Activated CD4-positive, CD25-positive, alpha-beta regulatory T cell (primary cell): ENCODE measurements at places on chromosomes 3 and 15.

DNA sequence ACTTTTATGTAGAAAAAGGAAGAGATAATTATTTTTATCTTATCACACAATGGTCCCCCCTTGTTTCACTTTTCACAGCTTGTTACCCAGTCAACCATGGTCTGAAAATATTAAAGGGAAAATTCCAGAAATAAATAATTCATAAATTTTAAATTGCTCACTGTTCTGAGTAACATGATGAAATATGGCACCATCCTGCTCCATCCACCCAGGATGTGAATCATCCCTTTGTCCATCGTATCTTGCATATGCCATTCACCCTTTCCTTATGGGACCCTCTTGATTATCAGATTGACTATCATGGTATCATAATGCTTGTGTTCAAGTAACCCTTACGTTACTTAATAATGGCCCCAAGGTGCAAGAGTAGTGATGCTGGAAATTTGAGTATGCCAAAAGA is 43.7 kb downstream of the ANKRD28 start:
- DNase-seq = no peak

- DNase-seq = no peak
Measured at GRCh38 chr3:194124193-194124592, 11.8 kb upstream of the HES1 start.

DNA sequence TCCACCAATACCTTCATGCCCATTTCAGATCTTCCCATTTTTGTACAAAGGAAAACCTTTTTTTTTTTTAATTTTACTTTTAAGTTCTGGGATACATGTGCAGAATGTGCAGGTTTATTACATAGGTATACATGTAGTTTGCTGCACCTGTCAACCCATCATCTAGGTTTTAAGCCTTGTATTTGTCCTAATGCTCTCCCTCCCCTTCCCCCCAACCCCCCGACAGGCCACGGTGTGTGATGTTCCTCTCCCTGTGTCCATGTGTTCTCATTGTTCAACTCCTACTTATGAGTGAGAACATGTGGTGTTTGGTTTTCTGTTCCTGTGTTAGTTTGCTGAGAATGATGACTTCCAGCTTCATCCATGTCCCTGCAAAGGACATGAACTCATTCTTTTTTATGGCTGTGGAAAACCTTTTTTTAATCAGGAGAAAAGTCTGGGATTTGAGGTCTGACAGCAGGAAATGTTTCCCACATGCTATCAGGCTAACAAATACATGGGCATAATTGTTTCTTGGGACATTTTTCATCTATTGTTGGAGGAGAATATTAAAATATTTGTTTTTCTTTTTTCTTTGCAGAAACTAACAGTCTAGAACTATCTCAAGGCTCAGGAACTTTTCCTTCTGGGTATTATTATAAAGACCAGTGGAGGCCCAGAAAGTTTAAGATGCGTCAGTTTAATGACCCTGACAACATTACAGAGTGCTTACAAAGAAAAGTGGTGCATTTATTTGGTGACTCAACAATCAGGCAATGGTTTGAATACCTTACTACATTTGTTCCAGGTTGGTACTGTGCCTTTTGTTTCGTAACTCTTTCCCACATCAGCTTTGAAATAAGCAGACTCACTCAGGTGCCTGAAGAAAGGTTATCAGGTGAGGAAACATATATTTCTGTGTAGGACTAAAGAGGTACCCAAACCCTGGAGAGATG is 32.8 kb upstream of the NFKBIZ start:
- no peak for DNase-seq

DNA sequence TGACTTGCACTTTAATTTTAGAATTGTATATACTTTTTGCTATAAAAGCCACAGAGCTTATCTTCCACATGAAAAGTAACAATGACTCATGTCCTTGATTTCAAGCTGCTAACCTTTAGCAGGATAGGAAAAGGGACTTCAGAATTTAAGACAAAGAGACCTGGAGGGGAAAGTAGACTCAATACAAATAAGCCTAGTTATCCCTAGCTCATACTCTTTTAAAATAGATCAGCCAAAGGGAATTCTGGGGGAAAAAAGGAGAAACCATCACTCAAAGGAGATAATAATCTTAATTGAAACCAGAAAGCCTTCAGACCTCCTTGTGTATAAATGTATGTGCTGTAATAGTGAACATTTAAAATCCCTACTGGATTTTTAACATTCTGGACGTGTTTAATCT is 930.3 kb downstream of the NTRK3 start:
- DNase-seq = no peak

DNA sequence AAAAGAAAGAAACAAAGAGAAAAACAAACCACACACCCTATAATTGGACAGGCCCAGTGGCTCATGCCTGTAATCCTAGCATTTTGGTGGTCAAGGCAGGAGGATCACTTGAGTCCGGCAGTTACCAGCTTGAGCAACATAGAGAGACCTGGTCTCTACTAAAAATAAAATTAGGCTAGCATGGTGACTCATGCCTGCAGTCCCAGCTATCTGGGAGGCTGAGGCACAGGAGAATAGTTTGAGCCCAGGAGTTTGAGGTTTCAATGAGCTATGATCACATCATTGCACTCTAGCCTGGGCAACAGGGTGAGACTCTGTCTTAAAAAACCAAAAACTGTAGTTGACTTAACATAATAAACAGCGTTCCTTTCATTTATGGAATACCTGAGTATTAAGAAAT is 72.3 kb upstream of the ST3GAL6 start:
- DNase-seq = no peak

GRCh38 chr15:96344706-96345559 is 14.4 kb downstream of the NR2F2 start:
- DNase-seq = no peak

GRCh38 chr3:184485241-184485640 is 76.3 kb upstream of the EPHB3 start:
- no peak for DNase-seq

- DNase-seq = no peak
Measured at GRCh38 chr3:123126031-123126430, 59.2 kb downstream of the PDIA5 start.

- no peak for DNase-seq
Measured at GRCh38 chr3:106172101-106172500, 303.3 kb upstream of the CBLB start.

DNA sequence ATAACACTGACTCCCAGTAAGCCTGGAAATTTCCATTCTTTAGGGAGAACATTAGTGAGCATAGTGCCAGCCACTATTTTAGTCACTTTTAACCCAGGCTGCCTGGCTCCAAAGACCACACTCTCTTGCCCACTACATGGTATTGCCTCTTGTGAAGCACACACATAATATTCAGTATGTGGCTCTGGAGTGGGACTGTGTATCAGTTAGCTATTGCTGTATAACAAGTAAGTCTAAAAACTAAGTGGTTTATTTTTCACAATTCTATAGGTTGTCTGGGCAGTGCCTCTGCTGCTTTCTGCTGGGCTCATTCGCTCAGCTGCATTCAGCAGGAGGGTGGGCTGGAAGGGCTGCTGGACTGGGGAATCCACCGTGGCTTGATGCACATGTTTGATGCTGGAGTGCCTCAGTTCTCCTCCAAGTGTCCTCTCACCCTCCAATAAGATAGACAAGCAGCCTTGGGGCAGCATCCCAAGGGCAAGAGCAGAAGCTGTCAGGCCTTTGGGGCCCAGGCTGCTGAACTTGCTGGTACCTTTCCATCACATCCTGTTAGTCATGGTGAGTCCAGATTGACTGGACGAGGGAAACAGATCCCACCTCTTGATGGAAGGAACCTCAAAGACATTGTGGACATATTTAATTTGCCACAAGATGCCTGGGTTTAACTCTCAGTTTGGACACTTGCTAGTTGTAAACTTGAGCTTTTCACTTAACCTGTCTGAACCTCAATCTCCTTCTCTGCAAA is 66.6 kb upstream of the TLE3 start:
- no peak for DNase-seq

- no peak for DNase-seq
Measured at GRCh38 chr3:35772381-35773015, 133.2 kb downstream of the ARPP21 start.
